ENCODE measurements at places on chromosomes 12 and 14.

DNA sequence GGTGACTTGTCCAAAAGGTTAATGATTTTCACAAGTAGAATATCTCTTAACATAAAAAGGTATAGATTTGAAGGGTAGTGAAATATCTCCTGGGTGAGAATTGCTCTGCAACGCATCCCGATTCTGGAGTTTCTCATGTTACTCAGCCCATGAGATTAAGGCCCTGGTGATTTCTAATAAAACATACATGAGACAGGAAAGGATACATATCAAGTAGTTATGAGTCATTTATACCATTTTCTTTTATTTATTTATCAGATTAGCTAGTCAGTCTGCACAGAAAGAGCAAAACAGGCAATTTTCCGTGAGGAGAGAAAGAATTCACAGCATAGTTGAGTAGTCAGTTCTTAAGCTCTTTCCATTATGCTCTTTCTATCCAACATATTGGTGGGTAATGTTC, 535.6 kb upstream of the ATP2B1 start:
- no peak for DNase-seq

GRCh38 chr12:106181401-106182114, 42.8 kb upstream of the NUAK1 start:
- DNase-seq, result no peak

DNA sequence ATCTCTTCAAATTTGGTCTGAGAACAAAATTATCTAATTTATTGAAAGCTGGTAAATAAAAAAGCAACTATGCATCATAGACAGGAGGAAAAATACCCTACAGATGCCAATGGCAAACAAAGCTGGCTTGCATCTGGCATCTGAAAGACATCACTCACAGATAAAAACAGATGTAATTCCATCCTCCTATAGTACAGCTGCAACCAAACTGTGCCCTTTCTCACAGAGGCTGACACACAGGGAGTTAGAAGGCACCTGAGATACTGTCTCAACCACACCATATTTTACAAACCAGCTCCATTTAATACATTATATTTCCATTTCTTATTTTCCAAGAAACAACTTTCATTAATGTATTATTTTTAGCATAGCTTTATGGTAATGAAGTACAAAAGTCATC, 39.4 kb downstream of the DUSP16 start:
- no peak for DNase-seq

DNA sequence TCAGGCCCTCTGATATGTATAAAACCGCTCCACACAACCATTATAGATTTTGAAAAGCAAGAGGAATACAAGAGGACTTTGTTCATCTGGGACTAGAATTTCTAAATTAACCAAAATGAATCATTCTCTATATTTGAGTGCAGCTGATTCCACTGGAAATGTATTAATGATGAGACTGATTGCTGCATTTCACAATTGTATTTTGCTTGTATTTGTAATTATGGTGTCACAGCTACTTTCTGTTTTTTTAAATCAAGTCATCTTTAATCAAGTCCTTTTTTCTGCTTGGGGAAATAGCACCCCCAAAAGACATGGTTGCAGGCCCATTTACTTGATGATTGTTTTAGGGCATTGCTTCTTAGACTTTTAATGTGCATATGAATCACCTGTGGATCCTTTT, 162.4 kb downstream of the KICS2 start:
- DNase-seq, result no peak

- no peak for DNase-seq
These were observed 58.3 kb upstream of the JDP2 start for GRCh38 chr14:75369506-75369905.

- DNase-seq, result no peak
These were observed 12.1 kb upstream of the GALNT9 start for GRCh38 chr12:132341318-132342050.

DNA sequence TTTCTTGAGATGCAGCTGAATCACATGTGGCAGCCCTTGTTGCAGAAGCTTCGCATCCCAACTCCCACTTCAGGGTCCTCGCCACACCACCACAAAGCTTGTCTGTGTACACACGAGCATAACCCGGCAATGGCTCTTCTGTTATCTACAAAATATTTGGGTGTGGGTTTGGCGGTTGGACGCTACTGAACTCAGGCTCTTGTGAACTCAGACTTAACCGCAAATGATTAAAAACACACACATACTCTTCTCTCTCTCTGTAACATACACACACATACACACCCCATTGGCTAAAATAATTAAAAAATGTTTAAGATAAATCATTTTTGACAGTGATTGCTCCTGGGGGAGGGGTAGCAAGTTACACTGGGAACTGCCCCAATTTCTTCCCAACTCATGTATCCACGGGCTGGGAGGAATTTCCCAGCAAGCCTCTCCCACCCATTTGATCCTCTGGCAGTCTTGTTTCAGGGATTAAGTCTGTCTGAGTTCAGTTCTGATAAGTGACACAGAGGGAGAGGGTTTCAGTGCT, 63.7 kb upstream of the MANSC4 start:
- DNase-seq, result no peak

DNA sequence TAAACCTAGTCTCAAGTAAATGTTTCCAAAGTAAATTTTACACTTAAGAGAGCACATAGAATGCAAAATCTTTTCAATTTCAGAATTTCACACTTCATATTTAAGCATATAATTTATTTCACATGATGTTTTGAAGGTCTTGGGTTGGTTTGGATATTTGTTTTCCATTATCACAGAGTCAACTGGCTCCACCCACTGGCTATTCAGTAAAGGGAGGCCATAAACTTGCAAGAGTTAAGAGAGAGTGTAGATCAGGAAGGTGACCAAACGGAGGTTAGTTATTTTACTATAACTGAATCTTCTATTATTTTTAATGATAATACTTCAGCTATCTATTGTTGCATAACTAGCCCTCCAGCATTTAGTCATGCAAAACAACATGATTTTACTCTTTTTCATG, 6.2 kb upstream of the CPNE8 start:
- DNase-seq, result no peak

DNA sequence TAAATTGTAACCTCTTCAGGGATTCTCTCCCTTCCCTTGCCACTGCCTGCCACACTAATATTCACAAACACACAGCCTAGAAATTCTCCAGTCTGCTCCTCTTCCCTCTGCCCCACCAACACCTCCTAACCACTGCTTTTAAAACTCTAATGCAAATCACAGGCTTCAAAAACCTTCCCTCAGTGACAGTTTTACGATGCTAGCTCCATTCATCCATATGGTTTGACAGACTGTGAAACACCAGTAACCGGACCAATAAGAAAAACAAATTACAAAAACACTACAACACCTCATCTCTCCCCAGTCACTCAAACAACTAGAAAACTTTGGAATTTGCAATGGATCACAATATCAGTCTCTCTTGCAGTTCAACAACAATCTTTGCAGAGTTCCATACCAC, 5.7 kb downstream of the DPF3 start:
- no peak for DNase-seq

DNA sequence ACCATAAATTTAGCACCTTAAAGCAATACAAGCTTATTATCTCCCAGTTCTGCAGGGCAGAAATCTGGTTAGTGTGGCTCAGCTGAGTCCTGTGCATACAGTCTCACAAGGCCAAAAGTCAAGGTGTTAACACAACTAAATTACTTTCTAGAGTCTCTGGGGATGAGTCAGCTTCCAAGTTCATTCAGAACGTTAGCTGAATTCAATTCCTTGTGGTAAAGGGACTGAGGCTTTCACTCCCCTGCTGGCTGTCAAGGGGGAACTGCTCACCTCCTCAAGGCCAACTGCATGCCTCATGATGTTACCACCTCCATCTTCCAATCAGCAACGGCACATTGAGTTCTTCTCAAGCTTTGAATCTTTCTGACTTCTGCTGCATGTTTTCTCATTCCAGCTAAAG, 27.6 kb downstream of the EML5 start:
- no peak for DNase-seq

GRCh38 chr12:19304149-19304750, 135.0 kb upstream of the AEBP2 start:
- no peak for DNase-seq

GRCh38 chr14:95281560-95282176, 38.0 kb downstream of the CLMN start:
- DNase-seq, result no peak

DNA sequence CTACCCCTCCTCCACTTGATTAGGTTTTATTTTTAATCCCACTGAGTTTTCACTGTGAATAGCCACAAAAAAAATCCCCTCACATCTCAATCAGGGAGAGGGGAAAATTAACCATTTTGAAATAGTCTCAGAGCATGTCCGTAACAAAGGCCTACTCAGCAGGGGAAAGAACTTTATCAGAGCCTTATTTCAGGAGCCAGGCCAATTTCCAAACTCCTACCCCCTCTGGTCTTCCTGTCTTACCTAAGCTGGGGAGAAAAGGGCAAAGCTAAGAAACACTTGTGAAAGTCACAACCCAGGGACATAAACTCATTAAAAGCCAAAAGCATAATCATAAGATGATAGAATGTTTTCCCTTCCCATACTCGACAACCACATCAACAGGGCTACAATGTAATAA, 260.3 kb upstream of the DIO3 start:
- no peak for DNase-seq

DNA sequence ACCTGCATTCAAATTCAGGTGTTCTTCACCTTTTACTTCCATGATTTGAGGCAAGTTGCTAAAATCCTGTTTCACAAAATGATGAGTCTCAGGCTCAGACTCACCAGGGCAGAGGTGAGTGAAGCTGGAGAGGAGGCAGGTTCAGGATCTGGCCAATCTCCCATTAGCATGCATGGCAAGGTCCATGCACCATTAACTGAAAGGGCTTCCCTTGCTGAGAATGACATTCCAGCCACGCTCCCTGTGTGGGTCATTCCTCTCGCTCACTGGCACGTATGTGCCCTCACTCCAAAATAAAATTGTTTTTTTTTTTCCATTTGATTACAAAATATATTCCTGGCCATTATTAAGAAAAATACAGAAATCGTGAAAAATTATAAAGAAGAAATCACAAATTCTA, 257.6 kb downstream of the C12orf75 start:
- no peak for DNase-seq

- no peak for DNase-seq
These were observed 358.7 kb downstream of the RAD51B start for GRCh38 chr14:68178282-68178681.

- no peak for DNase-seq
These were observed 7.4 kb upstream of the KRT77 start for GRCh38 chr12:52710730-52711129.

- DNase-seq, result no peak
These were observed 359.2 kb downstream of the RMST start for GRCh38 chr12:97821806-97822205.

DNA sequence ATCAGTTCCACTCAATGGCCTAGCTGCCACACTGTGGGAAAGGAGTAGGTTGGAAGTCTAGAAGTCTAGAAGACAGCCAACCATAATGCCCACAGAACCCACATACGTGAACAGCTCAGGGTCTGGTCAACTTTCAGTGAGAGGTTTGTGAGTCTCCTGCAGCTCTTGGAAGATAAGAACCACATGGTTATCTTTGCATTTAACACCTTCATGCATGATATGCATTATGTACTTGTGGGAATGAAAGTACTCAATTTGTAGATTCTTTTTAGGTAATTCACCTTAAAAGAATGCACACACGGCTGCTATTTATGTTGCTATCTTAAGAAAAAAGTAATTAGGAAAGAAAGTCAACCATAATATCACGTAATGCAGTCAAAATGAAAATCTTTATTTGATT, 126.7 kb downstream of the ESRRB start:
- DNase-seq, result no peak

DNA sequence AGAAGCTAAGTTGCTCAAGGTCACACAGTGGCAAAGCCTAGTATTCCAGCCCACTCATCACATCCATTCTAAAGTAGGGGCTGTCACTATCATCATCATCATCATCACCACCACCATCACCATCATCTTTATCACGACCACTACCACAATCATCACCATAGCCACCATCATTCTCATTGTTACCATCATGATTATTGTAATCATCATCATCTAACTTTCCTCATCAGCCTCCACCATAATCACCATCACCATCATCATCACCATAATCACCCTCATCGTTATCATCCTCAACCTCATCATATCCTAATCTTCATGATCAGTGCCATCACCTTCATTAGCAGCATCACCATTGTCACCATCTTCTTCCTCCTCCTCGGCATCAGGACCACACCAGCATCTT, 48.7 kb downstream of the NOS1 start:
- DNase-seq, result no peak

- DNase-seq, result no peak
These were observed 13.8 kb downstream of the EXOC5 start for GRCh38 chr14:57254884-57255283.

- no peak for DNase-seq
These were observed 2.0 kb downstream of the HOXC5 start for GRCh38 chr12:54034785-54035310.

DNA sequence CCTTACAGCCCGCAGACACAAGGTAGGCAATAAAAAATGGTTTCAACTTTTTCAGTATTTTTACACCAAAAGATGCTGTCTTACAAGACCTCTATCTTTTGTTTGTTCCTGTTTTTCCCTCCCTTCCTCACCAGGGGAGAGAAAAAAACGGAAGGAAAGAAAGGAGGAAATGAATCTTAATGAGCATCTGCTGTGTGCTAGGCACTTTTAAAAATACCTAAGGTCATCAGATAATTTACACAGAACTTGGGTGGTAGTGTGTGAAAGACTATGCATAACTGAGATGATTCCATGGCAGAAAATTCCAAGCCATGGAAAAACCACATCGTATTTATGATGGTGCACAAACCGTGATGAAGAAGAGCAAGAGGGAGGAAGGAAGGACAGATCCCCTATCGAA, 121.2 kb downstream of the DIP2B start:
- no peak for DNase-seq

- no peak for DNase-seq
These were observed 118.5 kb downstream of the ADCK1 start for GRCh38 chr14:77918448-77918847.

GRCh38 chr14:92248696-92249095, 74.3 kb upstream of the SLC24A4 start:
- DNase-seq, result no peak

GRCh38 chr12:89632778-89633177, 75.9 kb downstream of the ATP2B1 start:
- no peak for DNase-seq

- DNase-seq, result no peak
These were observed 1.5 kb upstream of the VAMP1 start for GRCh38 chr12:6471989-6472360.

GRCh38 chr12:31727192-31727591, 1.6 kb downstream of the AMN1 start:
- DNase-seq, result no peak

DNA sequence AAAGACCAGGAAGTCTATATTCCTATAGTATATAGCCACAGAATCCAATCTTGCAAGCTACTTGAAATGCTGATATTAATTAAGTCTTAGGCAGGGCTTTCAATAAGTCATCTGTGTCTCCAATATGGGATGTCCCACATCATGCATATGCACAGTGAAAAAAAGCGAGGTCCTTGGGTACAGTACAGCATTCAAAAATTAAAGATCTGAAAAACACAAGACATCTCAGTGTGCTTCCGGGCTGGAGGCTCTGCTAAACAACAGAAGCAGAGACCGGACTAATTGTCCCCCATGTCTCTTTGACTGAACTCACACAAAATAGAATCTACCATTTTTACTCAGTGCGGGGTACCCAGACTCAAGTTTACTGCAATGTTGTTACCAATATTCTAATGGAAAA, 156.0 kb downstream of the DAD1 start:
- no peak for DNase-seq

All from amygdala (tissue), 56 donors.